Activated naive CD8-positive, alpha-beta T cell treated with anti-CD3 and anti-CD28 coated beads for 36 hours (primary cell): ENCODE measurements at places on chromosomes 7 and 10. TPM values are rescaled to one million over a fixed set of nuclear protein-coding genes. Genes with fewer than 3 reads are reported as not detected.

The VAX1 gene
- total RNA-seq: not detected

The C7orf33 gene
- total RNA-seq: not detected

GRCh38 chr7:7428806-7429205, 106.9 kb downstream of the COL28A1 start:
- no peak overlapping the region for H3K27ac ChIP-seq
- peaks cover 7% of the 10 kb centered on the region for H3K27me3 ChIP-seq
- no peak overlapping the region for H3K4me3 ChIP-seq
- peaks cover 4% of the 10 kb centered on the region for H3K4me1 ChIP-seq

DNA sequence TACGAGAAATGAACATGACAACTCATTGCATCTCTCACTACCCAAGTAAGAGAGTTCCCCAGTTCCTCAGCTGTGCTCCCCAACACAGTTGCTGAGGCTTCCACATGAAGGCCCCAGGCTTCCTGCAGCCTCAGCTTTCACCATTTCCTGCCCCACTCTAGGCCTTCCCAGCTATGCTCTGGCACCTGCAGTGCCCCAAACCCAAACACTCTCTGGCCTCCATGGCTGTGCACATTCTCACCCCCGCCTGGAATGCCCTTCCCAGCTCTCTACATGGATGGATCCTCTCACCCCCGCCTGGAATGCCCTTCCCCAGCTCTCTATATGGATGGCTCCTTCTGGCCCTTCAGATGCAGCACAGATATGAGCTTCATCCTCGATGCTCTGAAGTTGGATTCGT, 61.3 kb downstream of the KIAA1549 start:
- no peaks in the 10 kb centered on the region for H3K27me3 ChIP-seq
- no peak overlapping the region for H3K4me3 ChIP-seq
- no peak overlapping the region for H3K27ac ChIP-seq
- no peaks in the 10 kb centered on the region for H3K36me3 ChIP-seq
